Small intestine (tissue), 16 donors: ENCODE measurements at places on chromosomes 3 and 15.

GRCh38 chr3:14549256-14549919 lies 9.2 kb upstream of the GRIP2 start:
- DNase-seq: no peak

DNA sequence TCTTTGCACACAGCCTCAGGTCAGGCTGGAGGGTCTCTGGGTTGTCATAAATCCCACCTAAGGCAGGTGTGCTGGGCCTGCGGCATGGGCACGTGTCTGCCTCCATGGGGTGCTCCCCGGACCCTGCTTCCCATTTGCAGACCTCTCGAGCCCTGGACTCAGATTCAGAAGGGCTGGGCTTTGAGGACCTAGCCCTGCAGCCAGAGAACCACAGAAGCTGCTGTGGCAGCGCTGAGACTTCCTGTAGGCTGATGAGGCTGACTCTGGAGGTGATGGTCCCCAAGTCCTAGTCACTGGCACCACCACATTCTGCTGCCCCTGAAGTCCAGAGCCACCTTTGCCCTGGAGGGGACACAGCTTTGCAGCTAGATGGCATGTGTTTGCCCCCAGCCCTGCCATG lies 156.4 kb downstream of the LRRC28 start:
- DNase-seq: no peak

DNA sequence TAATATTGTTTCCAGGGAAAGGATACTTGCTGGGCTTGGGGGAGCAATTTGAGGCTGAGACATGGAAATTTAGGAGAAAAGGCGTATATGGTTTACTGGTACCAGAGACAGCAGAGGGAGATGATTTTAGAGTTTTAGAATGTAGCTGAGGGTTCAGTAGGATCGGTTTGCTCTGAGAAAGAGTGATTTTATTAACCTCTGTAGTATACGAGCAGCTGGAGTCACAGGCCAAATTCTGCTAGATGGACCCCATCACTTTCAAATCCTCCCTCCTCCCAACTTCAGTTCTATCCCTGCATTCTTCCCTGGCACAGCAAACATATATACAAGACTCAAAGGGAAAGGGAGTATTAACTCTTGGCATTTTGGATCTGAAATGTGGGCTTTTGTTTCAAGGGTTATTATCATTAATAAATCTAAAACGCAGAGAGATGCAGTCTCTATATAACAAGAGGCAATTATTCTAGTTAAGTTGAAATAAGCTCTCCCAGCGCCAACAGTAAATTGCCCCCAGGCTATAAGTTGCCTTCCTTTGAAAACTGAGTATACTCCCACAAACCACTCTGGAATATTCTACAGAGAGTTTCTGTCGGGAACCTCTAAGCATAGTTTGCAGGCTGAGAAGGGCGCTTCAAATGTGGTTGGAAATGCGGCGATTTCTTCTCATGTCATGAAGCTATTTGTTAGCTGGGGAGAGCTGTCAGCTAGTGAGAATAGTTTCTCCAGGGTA lies 5.4 kb downstream of the CRABP1 start:
- DNase-seq: no peak

GRCh38 chr15:100033140-100033857 lies 300.1 kb upstream of the LYSMD4 start:
- no peak for DNase-seq

DNA sequence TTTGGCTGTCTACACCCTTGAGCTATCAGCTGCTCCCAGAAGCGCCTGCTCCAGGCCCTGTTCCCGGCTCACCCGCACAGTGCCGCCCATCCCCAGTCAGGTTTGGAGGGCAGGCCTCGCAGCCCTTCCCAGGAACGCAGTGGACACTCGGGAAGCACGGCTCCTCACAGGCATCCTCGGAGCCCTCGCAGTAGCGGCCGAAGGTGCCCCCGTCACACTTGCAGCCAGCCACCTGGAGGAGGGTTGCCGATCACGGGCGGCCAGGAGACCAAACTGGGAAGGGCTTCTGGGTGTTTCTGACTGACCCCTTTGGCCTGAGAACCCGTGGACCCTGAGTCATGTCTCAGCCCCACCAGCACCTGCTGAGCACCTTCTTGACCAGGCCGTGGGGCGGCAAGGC lies 33.4 kb downstream of the MUC20 start:
- DNase-seq: no peak

GRCh38 chr3:172071780-172072330 lies 32.5 kb downstream of the FNDC3B start:
- no peak for DNase-seq

DNA sequence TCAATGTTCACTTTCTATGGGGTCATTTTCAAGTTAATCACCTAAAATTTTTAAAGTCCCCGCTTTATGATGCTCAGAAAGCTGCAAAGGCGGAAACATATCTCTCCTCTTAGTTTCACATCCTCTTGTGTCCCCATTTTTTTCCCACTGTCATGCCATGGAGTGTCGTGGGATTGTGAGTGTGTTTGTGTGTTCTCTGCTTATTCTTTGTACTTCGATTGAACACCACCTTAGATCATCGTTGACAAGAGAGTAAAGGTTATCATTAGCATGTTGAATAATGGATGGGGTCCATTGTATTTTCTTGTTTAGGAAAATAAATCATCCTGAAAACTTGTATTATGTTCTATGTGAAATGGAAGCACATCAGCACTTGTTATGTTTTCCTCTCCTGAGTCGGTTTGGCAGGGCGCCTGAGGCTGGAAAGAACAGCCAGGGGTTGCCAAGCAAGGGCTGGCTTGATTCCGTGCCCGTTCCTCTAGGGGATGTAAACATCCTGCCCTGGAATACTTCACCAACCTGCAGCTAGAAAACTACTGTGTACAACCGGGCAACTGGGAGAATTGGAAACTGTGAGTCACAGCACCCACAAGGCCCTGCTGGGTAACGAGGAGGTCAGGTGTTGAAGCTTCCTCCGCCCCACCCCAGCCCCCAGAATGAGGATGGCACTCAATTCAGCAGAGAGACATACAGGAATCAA lies 67.2 kb downstream of the EIF4E3 start:
- peak; percentile 16 for DNase-seq

- peak; percentile 69 for DNase-seq
These were observed 59.0 kb upstream of the ACKR4 start for GRCh38 chr3:132538072-132538471.

DNA sequence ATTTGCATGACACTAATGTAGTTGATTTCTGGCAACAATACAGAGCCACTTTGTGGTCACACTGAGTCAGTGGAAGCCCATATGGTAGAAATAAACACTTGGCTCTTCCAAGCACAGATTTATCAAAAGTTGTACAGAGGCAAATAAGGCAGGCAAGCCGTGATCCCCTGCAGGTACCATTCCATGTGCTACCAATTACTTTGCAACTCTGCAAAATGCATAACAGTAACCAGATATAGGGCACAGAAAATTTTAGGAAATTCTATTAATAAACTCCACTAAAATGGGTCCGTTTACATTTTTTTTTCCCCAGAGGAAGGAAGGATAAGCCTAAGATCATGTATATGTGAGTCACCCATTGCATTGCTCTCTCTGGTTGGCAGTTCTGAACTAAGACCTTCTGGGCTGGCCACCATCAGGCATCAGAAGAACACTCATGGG lies 103.1 kb upstream of the PTX3 start:
- DNase-seq: no peak

DNA sequence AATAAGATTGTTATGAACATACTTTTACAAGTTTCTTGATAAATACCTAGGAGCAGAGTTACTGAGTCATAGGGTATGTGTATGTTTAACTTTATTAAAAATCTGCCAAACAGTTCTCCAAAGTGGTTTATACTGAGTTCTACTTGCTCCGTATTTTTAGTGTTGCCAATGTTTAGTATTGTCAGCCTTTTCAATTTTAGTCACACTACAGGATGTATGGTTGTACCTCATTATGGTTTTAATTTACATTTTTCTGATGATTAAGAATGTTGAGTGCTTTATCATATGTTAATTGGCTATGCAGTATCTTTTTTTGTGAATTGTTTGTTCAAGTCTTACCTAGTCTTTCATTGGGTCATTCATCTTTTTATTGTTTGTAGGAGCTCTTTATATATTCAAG lies 4.3 kb downstream of the TMOD3 start:
- no peak for DNase-seq

GRCh38 chr15:88335074-88335473 lies 78.5 kb upstream of the NTRK3 start:
- DNase-seq: no peak
